ENCODE measurements at places on chromosomes 3 and 15.

GRCh38 chr3:36214460-36214859, 165.8 kb upstream of the STAC start:
- no peak for DNase-seq

DNA sequence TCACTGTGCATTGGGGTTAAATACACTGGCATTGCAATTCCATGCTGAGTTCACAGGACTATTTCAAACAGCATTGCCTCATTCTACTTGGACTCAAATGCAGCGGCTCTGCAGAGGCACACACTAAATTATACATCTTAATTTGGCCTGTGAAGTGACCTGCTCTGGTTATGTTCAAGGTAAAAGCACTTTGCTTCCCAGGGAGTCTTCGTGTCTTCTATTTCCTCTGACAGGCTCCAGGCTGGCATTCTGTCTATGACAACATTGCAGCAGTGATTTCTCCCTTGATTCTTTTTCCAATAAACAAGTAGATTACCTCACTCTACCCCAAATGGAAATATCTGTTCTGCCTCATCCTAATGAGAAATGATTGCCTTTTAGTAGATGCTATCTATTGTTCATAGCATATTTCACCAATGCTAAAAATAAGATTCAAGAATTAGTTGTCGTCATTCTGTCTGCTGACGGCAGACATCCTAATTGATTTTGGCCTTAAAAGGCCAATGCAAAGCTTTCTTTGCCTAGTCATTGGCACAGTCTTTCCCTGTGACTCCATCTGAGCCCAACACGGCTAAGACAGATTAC, 33.8 kb downstream of the FMN1 start:
- no peak for DNase-seq

DNA sequence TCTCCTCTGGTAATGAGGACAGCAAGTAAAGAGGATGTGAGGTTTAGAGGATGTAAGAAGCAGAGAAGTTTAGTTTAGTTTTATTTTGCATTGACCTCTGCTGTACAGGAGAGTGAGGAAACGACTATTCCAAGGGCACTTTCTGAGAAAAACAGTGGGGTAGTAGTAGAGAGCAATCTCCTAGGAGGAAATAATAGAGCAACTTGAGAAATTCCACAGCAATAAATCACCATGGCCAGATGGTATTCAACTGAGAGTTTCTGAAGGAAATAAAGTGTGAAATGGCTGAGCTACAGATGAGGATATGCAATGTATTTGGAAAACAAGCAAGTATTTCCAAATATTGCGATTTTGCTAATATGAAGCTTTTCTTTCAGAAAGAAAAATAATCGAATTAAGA, 118.9 kb downstream of the DPH6 start:
- DNase-seq, result no peak

DNA sequence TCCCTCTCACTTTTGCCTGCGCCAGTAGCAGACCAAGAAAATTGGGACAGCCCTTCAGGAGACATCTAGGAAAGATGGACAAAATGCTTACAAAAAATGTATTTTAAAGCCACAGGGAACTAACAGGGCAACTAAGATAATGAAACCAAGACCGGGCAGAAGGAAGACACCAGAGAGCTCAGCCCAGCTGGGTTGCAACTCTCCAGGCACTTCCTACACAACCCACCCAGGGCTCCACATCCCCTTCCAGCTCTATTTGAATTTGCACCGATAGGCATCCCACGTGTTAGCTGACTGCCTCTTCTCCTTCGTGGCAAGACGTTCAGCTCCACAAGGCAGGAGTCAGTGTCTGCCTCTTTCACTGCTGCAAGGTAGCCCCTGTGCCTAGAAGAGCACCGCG, 6.6 kb upstream of the ATP10A start:
- no peak for DNase-seq

DNA sequence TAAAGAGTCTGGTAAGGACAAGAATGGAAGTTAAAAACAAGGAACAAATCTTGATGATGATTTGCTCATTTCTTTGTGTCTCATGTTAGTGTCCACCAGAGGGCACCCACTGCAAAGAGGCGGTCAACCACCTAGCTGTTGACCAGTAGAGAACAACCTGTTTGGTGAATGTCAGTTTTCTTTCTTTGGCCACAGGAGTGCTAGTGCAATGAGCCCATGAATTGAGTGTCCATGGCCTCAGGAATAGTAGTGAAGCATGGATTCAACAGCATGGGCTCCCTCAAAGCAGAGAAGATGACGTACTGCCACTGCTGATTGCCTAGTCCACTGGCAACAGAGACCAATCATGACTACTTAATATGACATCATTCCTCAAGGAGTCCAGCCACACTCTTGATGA, 10.7 kb upstream of the CNTN6 start:
- peak; percentile 30 for DNase-seq

DNA sequence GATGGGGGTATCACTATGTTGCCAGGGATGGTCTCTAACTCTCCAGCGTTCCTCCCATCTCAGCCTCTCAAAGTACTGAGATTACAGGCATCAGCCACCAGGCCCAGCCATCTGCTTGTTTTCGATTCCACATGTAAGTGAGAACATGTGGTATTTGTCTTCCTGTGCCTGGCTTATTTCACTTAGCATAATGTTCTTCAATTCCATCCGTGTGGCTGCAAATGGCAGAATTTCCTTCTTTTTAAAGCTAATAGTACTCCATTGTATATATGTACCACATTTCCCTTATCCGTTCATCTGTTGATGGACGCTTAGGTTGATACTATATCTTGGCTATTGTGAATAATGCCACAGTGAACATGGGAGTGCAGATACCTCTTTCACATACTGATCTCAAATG, 70.6 kb downstream of the ASB7 start:
- DNase-seq, result no peak

- no peak for DNase-seq
Measured at GRCh38 chr3:191123231-191123630, 75.8 kb upstream of the OSTN start.

DNA sequence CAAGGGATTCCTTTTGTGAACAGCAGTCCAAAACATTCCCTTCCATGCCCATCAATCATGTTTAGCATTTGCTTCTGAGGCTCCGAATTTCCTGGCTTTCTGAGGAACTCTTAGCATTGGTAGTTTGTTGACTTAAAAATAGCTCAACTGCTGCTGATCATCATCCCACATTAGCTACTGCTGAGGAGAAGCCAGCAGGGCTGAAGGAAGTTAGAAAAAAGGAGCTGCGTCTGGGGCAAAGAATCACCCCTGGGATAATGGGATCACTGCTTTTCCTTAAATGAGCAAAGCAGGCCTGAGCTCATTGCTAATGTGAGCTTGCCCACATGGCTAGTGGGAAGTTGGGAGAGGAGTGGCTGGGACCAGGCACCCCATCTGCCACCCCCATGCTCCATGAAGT, 39.8 kb downstream of the CYP19A1 start:
- no peak for DNase-seq

DNA sequence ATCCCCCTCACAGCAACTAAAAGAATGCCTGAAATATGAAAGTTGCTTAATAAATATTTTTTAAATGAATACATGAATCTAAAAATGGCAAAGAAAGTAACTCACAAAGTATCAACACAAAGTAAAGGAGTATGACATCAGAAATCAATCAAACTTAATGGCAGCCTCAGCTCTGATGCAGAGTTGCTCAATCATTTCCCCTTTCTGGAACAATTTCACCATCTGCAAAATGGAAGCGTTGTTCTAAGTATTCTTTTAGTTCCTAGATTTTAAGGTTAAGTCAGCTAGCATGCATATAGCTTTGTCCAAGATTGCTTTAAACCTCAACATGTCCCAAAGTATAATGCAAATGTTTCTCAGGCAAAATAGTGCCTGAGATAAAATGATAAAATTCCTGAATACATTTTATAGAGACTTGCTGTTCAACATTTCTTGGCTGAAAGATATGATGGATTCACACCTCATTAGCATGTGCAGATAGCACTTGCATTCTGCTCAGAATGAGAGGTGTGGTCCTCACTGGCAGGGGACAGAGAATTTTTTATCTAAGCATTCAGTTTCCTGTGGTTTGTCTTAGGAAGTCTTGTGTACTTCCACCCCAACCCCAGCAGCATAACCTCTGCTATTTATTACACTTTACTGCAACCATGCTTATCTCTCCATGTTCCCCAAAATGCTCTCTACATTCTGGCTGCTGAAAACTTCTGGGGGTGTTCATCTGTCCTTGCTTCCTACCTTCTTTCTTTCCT, 429.3 kb downstream of the GRM7 start:
- no peak for DNase-seq

DNA sequence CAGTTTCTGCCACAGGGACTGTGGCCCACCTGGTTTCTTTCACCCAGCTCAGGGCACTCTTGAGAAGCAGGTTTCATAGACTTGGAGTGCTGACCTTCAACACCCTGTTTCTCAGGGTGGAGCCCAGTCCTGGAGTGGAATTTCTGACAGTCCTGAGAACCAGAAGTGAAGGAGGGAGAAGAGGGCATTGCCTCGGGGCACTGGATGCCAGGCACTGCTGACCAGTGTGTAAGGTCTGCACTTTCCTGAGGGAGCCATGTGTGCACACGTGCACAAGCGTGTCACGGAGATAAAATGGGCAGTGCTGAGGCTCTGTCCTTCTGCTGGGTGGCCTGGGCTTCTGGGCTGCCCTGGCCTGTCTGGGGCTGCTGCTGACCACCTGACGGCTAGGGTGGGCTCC, 118.5 kb downstream of the SEC22A start:
- no peak for DNase-seq

DNA sequence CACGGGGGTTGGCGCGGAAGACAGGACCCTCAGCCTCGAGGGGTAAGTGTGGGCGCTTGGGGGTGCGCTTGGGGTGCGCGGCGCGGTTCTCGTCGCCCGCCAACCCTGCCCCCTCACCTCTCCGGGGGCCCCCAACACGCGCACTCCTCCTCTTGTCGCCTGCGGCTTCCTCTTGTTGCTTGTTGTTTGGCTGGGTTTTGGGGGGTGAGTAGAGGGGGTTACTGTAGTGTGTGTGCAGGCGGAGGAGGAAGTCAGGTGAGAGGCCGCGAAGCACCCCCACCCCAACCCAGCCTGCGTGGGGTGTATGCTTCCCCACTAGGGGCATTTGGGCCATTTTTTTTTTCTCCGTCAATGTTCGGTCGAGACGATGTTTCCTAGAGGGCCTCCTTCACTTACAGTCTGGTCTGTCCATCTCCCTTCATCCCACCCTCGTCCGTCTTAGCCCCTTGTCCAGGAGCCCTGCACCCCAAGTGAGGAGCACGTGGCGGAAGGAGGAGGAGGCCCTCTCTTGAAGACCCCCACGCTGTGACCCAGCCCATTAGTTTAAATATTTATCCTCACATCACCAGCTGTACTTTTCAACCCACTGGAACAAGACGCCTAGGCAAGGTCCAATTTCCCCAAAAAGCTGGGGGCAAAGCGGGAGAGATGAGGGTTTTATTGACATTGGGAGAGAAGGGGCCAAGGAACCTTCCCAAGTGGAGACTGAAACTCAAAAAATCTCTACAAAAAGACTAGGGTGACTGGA, 20.4 kb upstream of the SATB1 start:
- peak; percentile 28 for DNase-seq

GRCh38 chr15:50549326-50549725, 2.9 kb upstream of the USP50 start:
- DNase-seq, result no peak

DNA sequence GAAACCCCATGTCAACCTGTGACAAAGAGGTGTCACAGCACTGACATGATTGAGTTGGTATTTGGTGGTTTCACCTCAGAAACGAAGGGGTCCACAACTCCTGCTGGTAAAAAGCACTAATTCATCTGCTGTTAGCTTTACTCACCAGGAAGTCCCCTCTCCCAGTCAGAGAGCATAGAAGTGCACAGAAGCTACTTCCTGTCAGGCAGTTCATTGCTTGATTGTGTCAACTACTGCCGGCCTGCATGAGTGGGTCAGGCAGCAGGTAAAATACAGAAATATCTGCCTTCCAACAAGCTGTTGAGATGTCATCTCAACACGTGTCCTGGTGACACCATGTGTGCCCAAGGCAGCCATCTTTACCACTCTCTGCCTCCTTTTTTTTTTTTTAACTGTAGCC, 596.6 kb upstream of the NR2F2 start:
- DNase-seq, result no peak

GRCh38 chr15:54011656-54012055, 33.4 kb downstream of the UNC13C start:
- DNase-seq, result no peak

DNA sequence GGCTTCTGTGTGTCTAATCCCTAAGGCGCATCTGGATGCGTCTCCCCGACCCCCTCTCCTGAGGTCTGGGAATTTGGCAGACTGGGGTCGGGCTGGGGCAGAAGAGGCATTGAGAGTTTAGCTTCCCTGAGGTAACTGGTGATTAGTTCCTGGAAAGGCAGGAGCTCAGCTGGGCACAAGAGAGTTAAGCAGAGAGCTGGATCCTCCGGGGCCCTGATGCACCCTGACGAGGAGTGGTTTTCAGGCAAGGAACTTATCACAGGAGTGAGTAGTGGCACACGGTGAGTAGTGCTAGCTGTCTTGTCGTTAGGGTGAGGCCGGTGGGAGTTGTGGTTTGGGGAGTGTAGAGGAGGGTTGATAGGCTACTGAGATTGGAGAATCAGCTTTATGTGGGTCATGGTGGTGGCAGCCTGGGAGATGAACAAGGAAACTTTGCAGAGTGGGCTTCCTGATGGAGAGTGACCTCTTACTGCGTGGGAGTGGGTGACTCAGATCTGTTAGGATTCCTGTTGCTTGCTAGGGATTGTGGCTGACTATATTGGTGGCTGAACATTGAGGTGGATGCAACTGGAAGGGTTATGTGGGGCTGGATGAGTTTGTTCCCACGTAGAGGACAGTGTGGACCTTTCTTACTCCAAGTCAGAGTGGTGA, 897 bp downstream of the RAD54L2 start:
- peak; percentile 25 for DNase-seq

DNA sequence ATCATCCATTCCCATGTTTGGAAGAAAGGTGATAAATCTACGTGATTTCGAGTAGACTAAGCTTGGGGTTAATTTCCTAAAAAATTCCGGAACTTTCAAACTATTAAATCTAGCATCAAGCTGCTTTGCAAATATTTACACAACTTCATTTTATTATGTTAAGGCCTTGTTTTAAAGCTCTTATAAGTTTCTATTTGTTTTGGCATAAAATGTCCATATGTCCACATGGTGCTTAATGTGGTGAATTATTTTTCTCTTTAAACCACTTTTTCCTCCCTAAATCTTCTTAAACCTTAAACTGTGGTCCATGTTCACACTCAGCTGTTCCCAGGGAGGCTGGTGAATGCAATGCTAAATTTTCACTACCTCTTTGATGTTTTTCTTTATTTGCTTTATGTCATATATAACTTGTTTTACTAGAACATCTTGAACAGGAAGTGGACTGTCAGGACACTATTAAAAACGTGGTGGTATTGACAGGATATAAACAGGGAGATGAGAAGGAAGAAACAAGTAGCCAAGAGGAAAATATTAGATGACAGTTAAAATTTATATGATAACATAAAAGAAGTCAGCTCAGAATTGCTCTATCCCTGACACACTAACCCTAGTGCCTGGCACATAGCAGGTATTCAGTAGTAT, 72.5 kb upstream of the AGTR1 start:
- DNase-seq, result no peak
